ENCODE measurements at places on chromosomes 1 and 21.

DNA sequence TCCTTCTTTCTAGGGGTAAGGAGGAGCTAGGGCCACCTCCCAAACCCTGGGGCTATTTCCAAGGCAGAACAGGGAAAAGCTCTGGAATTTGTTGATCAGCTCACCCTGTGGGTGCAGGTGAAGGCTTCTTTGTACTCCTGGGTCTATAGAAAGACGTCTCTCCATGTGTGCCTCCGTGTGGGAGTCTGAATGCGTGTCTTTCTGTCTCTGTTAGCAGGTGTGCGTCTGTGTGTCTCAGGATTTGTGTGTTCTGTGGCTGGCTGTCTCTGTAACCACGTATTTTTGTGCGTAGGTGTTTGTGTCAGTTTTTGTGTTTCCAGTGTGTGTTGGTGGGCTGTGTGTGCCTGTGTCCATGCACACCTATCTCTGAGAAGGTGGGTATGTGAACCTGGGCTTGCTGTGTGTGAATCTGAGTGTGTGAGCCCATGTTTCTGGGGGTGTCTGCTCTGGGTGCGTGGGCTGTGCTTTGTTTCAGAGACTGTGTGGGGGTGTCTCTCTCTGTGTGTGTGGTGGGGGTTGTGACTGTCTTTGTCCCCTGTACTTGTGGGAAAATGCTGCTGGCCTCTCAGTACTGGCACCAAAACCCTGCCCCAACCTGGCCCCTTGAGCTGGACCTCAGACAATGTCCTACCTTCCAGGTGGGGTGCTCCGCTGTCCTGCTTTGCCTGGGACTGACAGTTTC is 12.7 kb upstream of the ETV3L start:
- DNase-seq = no peak

GRCh38 chr1:155880251-155880650 is 20.9 kb downstream of the SYT11 start:
- no peak for DNase-seq

GRCh38 chr21:33199516-33200217 is 30.1 kb upstream of the IFNAR2 start:
- DNase-seq = peak; percentile 80

DNA sequence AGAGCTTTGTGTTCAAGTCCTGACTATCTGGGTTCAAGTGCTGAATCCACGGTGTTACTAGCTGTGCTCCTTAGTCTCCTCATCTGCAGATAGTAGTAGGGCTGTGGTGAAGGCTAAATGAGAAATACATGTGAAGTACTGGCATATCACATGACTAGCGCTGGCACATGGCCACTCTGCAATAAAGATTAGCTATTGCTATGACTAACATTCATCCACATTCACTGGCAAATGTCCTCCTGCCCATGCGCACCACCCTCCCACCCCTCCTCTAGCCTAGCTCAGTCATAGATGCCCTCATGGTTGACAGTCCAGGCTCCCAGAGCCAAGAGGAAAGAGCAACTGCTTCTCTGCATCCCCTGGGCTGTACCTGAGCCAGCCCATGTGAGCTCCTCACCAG is 8.5 kb upstream of the COL8A2 start:
- DNase-seq = peak; percentile 79

DNA sequence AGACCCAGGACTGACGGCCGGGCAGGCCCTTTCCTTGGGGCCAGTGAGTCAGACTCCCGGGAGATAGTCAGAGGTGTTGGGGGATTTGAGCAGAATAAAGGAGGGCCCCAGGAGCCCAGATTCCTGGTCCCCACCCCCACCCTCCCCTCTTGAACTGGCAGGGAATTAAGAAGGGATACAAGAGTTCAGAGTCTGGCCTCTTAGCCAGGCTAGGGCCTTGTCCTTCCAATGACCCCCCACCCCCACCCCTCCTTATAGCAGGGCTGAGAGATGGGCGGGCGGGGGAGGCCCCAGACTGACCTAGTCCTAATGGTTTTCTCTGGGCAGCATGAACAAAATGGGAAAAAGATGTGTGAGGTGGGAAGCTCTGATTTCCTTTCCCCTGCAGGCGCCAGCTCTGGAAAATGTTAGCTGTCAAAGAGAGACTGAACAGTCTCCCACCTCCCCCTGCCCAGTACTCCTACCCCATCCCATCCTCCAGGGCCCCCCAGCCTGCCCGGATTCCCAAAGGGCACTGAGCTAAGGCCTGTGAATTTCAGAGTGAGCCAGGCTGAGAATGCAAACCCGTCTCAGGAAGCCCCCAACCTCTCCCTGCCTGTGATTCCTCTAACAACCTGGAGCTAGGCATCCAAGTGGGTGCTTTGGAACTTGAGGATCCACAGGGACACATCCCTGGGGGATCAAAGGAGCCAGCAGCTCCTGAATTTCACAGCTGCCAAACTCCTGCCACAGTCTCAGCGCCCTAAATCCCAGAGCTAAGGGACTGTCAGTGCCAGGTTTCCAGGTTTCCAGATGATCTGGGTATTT is 5.8 kb upstream of the CRABP2 start:
- DNase-seq = no peak

DNA sequence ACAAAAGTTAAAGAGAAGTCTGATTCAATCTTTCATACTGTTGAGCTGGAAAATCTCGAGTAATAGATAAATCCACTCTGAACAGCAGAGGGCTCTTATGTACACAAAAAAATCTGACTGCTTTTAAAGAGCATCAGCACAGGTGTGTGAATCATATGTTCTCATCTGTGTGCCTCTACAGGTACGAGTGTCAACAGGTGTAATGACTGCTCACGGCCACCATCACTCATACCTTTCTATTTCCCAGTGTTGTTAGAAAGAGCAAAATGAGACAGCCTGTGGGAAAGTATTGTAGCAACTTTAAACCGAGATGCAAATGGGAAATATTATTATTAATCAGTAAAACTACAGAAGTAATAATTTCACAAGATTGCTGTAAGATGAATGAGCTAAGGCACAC is 49.0 kb upstream of the SCAF4 start:
- DNase-seq = no peak

DNA sequence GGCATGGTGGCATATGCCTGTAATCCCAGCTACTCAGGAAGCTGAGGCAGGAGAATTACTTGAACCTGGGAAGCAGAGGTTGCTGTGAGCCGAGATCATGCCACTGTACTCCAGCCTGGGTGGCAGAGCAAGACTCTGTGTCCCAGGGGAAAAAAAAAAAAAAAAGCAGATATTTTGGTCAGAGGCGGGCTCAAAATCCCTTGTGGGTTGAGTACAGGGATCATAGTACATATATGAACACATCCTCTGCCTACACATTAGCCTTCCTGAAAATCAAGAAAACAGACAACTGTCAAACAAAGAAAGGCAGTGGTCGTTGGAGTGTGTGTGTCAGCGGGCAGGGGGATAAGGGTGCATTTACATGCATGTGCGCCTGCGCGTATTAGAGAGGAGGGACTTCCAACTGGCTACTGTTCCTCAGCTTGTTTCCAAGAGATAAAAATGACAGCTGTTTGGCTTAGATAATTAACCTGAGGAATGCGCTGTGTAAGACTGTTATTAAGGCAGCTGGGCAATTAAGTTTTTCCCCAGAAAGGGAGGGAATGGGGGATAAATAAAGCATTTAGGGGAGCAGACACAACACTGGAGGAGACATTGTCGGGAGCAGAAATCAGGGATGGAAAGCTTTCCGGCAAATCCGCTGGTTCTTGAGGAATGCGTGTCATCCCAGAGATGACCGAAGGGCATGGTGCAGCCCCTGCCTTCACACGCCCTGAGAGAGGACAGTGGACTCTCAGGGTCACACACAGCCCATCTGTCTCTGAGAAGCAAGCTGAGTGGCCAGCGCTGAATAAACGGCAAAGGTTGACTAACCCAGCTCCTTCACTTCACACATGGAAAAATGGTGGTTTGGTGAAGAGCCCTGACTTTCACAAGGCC is 6.4 kb downstream of the LAMB3 start:
- peak; percentile 53 for DNase-seq

- DNase-seq = no peak
These were observed 41.2 kb upstream of the KLF17 start for GRCh38 chr1:44077421-44077820.

GRCh38 chr1:165408518-165408917 is 36.4 kb downstream of the RXRG start:
- no peak for DNase-seq

- DNase-seq = no peak
These were observed 956 bp downstream of the ATP1A2 start for GRCh38 chr1:160116283-160117147.

DNA sequence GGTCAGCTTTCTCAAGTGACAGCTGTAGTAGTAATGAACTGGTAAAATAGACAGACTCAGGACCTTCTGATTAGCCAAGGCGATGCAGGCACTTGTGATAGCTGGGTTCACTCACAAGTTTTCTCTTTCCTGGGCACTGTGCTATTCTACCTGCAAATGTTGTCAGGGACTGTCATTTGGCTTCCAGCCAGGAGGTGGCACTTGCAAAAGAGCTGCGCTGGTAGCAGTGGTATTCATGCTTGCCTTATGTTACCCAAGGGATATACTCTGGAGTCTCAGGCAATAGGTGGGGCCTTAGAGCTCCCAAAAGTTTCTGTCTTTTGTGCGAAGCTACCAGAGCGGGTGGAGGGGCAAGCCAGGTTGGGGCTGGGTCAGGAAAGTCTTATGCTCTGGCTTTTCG is 23.5 kb downstream of the IFI44 start:
- DNase-seq = no peak

DNA sequence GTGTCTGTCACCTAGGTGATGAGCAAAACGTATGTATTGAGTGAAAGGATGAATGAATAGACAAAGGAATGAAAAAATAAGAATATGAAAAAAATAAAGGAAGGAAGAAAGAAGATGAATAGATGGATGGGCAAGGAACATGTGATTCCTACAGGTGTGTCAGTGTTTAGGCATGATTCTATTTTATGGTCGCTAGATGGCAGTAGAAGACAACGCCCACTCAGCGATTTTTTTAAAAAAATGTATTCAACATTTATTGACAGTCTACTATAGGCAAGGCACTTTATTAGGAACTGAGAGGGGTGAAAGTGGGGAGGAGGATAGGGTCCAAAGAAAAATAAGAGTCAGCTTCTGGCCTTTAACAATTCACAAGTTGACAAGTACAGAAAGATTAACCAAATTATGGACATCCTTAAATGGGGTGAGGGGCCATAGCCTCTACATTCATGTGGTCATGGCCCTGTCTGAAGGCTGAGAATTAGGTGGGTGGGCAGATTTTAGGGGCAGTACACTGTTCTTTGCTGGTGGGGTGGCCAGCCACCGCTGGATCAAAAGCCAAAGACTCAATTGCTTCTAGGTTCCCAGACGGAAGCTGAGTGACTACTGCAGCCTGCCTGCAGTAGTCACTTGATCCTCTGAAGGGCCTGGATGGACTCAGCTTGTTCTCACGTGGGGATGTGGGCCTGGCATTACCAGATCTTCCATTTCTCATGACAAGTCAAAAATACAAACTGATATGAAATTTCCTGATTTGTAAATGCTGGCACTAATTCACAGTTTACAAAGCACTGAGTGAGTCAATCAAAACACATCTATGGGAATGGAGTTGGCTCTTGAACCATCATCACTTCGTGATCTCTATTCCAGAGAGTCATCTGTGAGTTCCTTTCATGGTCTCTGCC is 83.9 kb downstream of the FASLG start:
- DNase-seq = no peak

- no peak for DNase-seq
These were observed 13.3 kb upstream of the SIPA1L2 start for GRCh38 chr1:232643251-232643650.

DNA sequence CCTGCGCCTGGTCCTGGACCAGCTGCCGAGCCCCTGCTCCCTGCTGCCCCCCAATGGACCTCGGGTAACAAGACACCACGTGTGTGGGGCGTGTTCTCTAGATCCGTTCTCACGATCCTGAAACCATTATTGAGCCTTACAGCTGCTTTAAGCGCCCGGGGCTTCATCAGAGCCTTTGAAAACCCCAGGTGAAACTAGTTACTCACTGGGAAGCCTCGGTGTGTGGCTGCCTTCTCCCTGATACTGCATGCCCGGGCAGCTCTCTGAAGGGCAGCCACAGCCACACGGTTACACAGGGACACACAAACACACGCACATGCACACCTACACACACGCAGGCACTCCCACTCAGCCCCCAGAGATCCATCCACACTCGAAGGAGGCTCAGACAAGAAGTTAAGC is 5.3 kb downstream of the HES2 start:
- DNase-seq = no peak

GRCh38 chr1:212458817-212459216 is 26.1 kb downstream of the NENF start:
- no peak for DNase-seq

DNA sequence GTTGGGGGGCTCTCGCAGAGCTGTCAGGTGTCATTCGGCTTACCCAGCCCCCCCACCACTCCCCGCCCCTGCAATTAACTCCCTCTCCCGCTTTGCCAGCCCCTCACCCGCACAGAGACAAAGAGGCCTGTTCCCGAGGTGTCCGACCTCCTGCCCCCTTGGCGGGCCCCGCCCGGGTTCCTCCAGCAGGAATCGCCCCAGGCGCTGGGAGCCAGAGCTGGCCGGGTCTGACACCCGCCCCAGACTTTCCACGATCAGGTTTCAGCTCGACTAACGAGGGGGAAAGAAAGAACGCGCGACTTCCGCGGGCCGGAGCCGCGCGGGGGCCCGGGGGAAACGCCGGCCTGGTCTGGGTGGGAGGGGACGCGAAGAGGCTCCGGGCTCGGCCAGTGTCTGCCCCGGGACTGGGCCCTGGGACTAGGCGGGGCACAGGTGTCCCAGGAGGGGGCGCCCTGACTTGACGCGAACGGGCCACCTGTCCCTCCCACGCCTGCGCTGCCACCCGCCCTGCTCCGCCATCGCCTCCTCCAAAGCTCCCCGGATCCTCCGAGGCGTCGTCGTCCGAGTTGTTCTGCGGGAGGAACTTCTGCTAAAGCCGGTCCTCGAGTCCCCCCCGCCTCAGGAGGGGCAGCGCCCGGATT is 36.4 kb upstream of the HHAT start:
- DNase-seq = peak; percentile 56

DNA sequence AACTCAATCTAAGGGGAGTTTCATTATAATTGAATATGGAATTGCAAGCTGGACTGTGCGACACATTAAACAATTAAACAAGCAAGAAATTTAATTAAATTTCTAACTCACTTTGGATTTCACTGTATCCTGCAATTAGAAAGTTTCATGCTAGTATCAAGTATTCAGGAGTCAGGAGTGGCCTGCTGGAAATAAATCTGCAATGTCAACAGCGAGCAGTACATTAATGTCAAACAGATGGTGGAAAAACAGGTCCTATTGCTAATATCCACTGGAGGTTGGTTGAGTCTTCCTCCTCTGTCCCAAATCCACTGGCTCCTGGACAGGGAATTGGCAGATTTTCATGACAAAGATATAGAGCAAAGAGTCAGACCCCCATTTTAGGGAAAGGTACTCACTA is 237.1 kb downstream of the VAV3 start:
- DNase-seq = no peak

GRCh38 chr1:14724246-14724645 is 125.8 kb downstream of the KAZN start:
- no peak for DNase-seq
